Endodermal cell (in vitro differentiated cells): ENCODE measurements at places on chromosomes 2 and 18. TPM values are rescaled to one million over a fixed set of nuclear protein-coding genes. Genes with fewer than 3 reads are reported as not detected.

DNA sequence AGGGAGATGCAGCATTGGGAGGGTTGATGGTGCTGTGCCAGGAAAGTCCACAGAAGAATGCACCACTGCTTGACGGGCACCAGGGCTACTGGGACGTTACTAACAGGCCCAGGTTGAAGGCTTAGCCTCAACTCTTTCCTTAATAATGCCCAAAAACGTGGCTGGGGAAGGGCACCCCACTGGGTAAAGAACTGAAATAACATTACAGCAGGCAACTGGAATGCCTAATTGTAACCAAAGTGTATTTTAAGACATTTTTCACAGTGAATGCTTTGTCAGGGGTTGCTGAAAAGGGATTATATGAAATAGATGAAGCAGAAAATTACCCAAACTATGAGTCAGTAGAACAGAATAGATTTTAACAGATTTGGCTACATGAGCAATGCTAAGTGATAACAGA, 191.3 kb downstream of the CMPK2 start:
- no peak for DNase-seq

DNA sequence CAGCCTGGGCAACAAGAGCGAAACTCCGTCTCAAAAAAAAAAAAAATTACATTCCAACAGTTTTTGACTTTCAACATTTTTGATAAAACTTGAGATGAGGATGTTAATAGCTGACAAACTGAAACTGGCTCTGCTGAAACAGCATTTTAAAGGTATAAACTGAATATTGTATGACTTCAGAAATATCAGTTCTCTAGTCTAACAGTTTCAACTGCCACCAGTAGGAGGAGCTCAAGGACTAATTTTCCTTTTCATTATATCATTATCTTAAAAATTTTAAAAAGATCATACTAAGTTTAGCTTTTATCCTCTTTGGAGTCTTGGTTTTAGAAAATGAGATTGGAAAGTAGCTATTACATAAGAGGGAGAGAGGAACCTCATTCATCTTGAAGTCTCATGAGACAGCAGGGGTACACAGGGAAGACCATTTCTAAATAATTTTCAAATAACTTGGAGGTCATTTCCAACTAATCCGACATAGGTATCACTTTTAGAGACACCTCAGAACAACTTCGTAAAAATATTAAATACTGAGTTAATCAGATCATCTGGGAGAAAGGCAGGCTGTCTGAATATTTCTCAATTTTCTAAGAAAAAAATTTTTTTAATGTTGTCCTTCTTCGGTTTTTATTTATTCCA, 37.6 kb upstream of the MCM6 start:
- DNase-seq, result no peak

DNA sequence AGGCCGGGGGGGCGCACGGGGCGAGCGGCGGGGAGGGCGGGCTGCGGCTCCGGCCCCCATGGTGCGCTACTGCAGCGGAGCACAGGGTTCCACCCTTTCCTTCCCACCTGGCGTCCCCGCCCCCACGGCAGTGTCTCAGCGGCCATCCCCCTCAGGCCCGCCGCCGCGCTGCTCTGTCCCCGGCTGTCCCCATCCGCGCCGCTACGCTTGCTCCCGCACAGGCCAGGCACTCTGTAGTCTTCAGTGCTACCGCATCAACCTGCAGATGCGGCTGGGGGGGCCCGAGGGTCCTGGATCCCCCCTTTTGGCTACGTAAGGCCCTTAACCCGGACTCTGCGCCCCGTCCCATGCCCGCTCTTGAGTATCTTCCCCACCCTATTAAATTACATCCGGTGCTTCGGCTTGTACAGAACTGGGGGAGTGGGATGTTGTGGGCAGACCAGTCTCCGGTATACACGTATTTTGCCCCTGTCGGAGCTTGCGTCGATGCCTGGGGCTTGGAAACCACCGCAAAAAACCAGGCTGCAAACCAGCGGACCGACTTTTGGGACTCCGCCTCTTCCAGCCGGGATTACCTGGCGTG, 598 bp upstream of the WBP1 start:
- DNase-seq, result peak; percentile 92

DNA sequence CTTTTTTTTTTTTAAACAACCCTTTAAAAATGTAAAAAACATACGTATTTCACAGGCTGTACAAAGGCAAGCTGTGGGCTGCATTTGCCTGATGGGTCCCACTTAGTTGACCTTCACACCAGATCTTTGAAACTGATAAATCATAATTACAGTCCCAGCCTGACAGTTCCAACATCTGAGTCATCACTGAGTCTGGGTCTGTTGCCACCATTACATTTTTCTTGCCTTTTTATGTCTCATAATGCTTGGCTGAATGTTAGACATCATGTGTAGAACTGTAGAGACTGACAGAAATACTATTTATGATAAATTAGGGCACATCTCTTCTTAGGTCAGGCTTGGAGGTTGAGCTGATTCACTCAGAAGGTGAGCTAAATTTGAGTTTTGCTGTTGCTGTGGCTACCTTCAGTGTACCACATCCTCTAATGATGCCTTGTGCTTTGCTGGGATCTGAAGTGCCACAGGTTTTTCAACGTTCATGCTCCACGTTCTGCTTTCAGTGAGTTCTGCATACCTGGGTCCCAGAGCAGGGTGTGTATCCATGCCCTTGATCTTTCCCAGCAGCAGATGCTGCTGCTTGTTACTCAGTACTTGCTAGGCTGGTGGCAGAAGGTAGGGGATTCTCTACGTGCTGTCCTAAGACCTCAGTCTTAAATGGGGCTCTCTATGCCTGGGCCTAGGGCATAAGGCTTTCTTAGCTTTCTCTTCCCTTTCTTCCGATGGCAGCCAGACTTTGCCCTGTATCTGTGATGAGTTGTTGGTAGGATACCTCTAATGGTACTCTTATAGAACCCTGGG, 160.6 kb upstream of the SMAD7 start:
- no peak for DNase-seq

Gene TMEM18
- 16.6 to 19.9 TPM (median 17.6 TPM) in 3 replicates for total RNA-seq
